ENCODE measurements at places on chromosomes 12 and 14.
A peak's percentile ranks its signal among the peaks of the same experiment; 100 is the strongest.

DNA sequence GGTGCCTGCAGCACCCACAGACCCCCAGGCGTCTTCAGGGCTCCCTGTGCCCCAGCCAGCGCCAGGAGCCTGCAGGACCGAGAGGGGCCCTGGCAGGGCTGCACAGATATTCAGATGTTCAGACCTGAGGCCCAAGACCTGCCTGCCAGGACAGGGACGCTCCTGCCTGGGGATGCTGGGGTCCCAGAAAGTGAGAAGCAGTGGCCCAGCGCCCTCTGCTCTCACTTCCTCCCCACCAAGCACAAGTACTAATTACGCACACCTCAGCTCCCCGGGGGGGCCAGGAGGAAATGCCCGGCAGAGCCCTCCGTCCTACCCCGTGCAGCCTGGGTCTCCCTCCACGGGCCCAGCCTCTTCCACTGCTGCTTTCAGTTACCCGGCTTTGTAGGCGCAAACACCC, 28.8 kb upstream of the INF2 start:
- DNase-seq = peak; percentile 54

- no peak for DNase-seq
Observed at GRCh38 chr14:33909380-33910084, 41.3 kb downstream of the EGLN3 start.

GRCh38 chr12:45148006-45148405, 67.9 kb upstream of the ANO6 start:
- DNase-seq = no peak

GRCh38 chr12:16325426-16325825, 22.0 kb upstream of the MGST1 start:
- DNase-seq = no peak

DNA sequence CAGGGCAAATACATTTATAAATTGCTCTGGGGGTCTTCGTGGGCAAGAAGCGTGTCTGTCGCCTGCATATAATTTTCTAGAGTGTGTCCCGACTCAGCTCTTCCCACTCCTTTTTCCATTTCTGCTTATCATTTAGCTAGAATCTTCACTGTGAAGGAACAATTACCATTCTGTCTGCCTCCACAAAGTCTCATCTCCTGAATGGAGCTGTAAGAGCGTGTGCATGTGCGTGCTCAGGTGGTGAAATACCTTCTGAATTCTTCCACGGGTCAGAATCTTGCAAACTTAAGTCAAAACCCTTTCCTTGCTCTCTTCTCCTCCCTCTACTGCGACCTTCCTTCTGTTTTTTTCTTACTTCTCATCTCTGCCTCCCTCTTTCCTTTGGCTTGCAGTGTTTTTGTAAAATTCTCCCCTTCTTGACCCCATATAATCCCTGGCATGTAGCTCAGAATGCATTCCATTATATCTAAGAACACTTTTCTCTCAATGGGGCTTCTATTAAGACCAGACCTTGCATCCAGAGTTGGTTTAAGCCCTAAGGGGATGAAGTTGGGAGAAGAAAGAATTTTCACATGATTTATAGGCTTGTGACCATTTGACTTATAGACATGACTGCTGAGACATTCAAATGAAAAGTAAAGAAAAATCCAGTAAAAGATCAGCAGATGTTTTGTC, 25.0 kb upstream of the GSG1 start:
- no peak for DNase-seq
